ENCODE measurements at places on chromosomes 11 and 22.
A peak's percentile ranks its signal among the peaks of the same experiment; 100 is the strongest.

GRCh38 chr22:46355369-46355995 lies 20.0 kb downstream of the TRMU start:
- DNase-seq: peak; percentile 52

GRCh38 chr11:132072858-132073211 lies 702.4 kb downstream of the NTM start:
- DNase-seq: no peak

- no peak for DNase-seq
Observed at GRCh38 chr11:85845124-85845631, 10.0 kb upstream of the CCDC83 start.

- DNase-seq: no peak
Observed at GRCh38 chr11:120956710-120957495, 67.0 kb upstream of the TBCEL start.

GRCh38 chr11:115182282-115182955 lies 321.8 kb downstream of the CADM1 start:
- DNase-seq: no peak

GRCh38 chr22:31347251-31348008 lies 1.3 kb upstream of the PATZ1 start:
- no peak for DNase-seq

GRCh38 chr11:27292637-27293010 lies 70.4 kb downstream of the CCDC34 start:
- DNase-seq: no peak

DNA sequence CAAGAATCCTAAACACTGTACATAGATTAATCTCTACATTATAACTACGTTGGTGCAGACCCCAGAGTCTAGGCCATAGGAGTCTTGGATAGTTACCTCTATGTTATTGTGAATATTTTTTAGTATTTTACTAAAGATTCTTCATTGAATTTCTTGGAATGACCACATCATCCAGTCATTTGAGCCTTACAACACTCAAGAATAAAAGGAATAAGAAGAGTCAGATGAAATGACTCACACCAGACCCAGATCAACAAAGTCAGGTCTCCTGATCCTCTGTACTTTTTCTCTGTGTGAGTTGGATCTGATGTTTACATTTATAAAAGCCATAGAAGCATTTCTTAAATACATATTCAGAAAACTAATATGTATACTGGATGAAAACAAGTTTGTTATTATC lies 179.2 kb upstream of the ARHGAP20 start:
- DNase-seq: no peak

- DNase-seq: no peak
Observed at GRCh38 chr11:44752713-44753112, 26.0 kb downstream of the TSPAN18 start.

DNA sequence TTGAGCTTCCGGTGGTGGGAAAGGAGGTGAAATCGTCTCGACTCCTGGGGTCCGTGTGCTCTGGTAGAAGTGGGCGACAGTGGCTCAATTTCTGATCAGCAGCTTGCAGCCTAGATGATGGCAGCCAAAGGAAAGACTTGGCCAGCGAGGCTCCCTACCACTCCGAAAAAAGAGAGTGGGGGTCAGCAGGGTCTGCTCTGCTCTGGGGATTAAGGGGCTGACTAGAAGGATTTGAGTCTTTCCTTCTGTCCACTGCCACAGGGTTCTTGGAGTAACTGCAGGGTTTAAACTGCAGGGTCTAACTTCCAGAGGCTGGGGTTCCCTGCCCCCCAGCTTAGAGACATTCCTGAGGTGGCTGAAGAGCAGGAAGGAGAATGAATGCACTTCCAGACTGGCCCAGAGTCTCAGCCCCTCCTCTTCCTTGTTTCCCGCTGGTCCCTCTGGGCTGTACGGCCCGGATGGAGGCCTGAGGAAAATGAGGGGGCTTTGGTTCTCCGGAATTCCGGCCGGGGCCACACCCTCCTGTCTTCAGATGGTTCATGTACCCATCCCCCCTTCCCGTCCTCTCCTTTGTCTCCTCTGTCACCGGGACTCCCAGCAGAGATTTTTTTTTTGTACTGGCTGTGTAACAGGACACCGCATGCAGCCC lies 907 bp downstream of the SERPINH1 start:
- DNase-seq: no peak

DNA sequence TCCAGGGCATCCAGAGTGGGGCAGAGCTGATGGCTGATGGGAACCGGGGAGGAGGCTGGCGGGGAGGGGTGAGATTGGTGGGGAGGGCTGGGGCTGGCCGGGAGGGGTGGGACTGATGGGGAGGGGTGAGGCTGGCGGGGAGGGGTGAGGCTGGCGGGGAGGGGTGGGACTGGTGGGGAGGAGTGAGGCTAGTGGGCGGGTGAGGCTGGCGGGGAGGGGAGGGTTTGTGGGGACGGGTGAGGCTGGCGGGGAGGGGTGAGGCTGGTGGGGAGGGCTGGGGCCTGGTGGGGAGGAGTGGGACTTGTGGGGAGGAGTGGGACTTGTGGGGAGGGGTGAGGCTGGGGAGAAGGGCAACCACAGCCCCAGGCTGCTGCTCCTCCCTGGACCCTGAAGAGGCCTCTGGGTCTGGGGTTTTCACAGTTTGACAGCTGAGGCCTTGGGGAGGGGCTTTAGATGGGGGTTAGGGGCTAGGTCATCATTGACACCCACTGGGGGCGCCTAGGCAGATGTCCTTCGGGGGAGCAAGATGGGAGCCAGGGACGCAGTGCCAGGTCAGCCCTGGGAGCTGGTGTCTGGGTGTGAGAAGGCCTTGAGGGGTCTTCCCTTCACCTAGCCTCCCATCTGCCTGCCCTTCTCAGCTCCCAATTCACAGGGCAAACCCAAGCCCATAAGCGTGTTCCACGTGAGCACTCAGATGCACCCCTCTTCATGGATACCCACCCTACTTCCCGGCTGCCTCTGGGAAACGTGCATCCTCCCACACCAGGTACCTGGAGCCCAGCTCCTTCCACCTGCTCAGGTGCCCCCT lies 26.7 kb downstream of the PARVG start:
- no peak for DNase-seq

DNA sequence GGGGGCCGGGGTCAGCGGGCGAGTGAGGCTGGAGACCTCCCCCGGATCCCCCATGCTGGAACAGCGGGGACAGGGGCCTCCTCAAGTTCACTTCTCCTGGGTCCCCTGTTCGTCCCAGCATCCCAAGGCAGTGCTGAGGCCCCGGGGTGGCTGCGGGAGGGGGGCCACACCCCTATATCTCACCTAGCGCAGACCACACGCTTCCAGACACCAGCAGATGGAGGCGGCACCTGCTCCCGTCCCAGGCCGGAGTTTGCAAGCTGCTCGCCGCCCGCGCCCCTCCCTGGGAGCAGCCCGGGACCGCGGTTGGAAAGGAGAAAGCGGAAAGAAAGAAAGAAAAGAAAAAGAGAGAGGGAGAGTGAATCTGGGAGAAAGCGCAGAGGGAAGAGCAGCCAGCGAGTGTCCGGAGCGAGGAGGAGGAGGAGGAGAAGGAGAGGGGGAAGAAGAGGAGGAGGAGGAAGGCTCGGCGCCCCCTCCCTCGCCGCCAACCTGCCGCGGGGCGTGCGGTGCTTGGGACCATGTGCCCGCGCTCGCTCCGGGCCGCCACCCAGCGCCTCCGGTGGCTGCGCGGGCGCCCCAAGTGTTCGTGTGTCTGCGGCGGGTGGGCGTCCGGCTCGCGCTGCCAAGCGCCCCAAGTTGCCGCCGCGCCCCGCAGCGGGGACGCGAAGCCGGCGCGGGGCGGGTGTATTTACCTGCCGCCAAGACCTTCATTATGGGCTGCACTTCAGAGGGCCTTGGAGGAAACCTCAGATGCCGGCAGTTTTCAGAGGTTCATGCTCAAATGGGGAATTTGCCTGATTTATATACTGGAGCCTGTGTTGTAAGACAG lies at the start of gene LIF:
LIF (minus strand) TSS at position 775 of the 829 bp plus-strand sequence; CDS start at position 711, 64 bp downstream.
- DNase-seq: no peak

DNA sequence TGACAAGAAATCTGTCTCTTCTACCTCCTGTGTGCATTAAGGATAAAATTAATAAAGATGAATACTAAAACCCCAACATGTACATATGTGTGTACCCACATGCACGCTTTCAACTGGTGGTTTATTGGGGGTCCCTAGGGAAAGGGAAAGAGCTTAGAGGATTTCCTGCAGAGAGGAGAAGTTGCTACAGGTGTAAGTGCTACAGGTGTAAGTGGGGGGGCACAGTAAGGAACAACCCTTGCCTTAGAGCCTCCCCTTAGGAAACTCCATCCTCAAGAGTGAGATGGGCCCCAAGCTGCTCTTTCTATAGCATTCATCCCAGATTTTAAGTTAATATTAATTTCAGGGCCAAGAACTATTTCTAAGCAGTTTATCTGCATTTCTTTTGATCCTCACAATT lies 11.9 kb upstream of the ABCC8 start:
- DNase-seq: no peak

DNA sequence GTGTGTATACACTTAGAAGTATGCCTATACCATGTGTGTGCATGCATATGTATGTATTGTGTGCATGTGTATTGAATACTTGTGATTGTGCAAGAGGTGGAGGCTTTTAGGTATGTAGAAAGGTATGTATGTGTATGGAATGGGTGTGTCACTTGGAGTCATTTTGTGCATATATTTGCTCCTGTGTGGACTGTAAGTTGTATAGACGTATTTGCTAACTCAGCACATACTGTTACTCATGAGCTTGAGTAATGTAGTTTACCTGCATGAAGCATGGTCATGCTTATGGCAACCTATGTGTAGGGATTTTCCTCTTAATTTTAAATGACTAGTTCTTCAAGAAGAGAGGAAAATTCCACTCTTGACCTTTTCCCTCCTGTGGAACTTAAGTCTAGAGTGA lies 507.6 kb upstream of the LARGE1 start:
- no peak for DNase-seq

- peak; percentile 5 for DNase-seq
Observed at GRCh38 chr11:127994736-127995135, 592.6 kb downstream of the ETS1 start.

- no peak for DNase-seq
Observed at GRCh38 chr11:639332-639955, 2.4 kb downstream of the DRD4 start.

DNA sequence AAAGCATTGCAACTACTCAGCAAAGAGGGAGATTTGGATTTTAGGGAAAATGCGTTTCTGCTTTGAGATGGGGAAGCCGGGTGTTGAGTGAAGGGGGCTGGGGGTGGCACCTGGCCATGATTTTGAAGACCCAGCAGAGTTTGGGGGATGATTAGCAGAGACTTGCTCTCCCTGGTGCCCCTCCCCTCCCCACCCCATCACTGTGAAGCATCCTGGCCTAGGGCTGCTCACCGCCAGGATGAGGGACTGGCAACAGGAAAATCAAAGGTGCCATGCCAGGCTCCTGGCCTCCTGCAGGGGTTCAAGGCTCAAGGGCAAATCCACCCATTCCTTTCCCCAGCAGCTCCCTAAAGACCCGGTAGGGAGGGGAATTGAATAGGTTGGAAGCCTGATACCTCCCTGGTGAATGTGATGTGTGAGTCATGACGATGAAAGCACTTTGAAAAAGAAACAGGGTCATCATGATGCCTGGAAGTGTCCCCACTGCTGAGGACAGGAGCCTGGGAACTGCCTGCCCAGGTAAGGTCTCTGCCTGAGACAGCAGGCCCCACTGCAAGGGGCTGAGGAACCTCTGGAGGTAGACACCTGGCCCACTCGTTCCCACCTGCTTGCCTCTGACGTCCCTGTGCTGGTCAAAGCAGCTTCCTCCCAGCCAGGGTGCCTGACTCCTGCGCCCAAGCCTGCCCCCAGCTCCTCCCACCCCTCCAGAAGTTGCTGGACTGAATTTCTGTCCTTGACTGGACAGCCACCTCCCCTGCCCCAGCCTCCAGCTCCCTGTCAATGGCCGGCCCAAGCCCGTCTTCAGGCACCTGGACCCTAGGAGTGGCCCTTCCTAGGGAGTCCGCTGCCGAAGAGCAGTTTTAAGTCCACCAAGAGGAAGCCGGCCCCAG lies 1.7 kb downstream of the CHST1 start:
- peak; percentile 63 for DNase-seq
